T-helper 1 cell (primary cell): ENCODE measurements at places on chromosomes 6 and 20.

- no peak for DNase-seq
Measured at GRCh38 chr6:29941471-29941870, 861 bp upstream of the HLA-A start.

DNA sequence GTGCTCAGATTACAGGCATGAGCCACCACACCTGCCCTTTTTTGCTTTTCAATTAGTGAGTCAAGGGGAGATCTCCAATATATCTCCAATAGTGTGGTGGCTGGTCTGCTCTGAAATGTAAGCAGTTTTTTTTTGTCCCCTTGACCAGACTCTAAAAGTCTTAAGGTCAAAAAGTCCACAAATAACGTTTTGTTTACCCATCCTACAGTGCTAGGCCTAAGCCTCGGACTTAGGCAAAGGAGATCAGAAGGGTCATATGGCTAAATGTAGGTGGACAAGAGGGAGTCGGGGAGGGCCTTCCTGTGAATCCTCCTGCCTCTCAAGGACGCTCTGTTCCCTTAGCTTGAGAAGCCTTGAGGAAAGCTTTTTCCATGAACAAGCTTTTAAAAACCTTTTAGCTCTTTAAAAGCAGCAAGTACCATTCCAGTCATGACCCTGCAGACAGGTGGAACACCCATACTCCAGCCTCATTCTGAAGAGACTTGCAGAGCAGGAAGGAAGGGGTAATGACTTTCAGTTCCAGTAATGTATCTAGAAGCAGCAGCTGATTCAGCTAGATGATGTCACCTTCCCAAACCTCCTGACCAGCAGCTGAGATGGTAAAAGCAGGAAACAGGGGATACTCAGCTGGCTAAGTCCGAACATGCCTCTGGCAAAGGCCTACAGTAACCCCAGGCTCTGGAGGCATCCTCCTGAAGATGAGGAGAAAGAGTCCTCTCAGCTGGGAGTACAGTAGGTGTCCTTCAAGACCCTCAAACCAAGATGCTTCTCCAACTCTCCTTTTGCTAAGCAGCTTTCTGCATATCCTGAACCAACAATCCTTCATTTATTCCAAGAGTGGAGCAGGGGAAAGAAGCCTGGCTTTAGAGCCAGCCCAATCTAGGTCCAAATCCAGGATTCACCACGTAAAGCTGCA lies 23.6 kb downstream of the BCL2L1 start:
- DNase-seq, result no peak

GRCh38 chr6:25450469-25451198 lies 171.5 kb downstream of the CARMIL1 start:
- no peak for DNase-seq

GRCh38 chr6:25963426-25964123 lies 973 bp downstream of the TRIM38 start:
- no peak for DNase-seq

DNA sequence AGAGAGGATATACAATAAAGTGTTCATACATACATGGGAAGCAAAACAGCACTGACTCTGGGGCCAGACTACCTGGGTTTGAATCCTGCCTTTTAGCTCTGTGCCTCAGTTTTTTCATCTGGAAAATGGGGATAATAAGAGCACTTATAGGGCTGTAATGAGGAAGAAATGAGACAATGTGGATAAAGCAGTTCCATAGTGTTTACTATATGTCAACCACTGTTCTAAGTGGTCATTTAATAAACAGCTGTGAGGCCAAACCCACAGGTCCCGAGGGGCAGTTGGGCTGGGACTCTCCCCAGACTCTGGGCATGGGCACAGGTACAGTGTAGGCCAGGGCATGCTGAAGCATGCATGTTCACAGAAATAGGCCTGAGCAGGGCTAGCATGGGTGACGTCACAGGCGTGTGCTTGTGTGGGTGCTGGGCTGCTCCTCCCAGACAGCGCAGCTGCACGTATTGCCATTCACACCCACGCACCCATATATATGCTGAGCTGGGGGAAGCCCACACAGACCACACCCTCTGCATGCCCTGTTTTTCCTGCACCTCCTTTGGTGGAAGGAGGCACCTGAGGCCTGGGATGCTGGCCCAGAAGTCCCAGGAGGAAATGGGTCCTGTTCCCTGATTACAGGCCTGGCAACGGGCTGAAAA lies 3.5 kb upstream of the PLCG1 start:
- DNase-seq, result no peak

DNA sequence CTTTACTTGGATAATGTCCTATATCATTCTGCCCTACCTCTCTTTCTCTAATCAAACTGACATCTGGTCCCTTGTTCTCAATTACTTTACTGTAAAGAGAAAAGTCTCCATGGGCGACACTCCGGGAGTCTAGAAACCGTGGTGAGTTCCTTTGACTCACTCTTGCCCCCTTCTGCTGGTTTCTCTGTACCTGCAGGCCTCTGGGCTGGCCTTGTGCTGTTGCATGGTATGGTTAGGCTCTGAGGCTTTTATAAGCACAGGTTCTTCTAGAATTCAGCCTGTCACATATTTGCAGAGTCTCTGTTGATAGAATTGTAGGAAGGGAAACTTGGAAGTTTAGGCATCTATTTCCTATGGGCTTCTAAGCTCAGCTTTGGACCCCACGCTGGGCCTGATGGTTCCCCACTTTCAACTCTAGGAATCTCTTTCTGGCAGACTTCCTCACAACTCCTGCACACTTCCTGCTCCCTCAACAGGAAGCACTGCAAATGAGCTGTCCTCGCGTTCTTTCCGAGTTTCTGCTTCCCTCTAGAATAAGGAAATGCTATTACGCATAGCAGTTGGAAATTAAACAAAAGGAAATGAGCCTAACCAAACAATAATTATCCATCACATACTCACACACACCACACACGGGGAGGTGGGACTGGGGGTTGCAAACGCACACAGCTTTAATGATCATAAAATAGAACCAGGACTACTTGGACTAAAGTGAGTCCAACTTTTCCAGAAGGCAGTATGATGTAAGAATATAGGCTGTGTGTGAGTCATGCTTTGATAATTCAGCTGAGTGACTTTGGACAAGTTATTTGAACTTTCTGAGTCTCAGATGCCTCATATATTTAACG lies 683.3 kb downstream of the QKI start:
- DNase-seq, result no peak

GRCh38 chr6:128099571-128100197 lies 198.8 kb upstream of the THEMIS start:
- DNase-seq, result no peak

DNA sequence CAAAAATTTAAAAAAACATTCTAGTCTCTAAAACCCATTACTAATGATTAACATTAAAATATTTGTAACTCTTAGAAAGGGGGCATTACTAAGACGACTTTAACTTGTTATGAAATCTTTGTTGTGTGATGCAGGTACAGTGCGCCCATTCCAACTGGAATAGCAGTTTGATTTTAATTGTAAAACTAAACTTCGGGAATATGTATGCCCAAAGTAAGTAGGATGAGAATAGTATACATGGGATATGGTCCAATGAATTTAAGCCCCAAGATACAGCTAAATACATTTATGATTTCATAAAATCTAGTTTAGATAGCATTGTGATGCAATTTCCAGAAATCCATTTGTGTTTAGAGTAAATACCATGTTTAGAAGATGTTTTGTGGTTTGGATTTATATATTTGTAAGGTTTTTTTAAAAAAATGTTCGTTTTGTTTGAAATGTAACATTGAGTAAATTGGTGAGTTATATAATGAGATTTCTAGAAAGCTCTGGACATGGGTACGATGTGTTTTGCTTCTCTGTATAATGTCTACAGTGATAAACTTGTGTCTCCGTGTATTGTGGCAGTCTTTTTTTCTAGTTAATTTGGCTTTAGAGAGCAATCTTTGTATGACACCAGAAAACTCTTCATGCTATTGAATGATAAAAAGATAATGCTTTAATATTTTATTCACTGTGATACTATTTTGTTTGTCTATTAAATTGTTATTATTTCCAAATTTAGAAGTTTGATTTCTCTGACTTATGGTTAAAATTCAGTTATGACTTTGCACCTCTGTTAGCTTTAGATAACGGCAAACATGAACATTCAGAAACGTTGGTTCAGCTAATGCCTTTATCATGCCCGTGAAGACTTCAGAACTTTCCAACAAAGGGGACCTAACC lies 54.8 kb downstream of the RNF182 start:
- no peak for DNase-seq

GRCh38 chr20:22335210-22335609 lies 249.2 kb downstream of the FOXA2 start:
- DNase-seq, result no peak

GRCh38 chr6:35401514-35401913 lies 50.6 kb upstream of the FANCE start:
- no peak for DNase-seq

- DNase-seq, result no peak
Measured at GRCh38 chr6:127100510-127101140, 17.8 kb upstream of the RSPO3 start.

DNA sequence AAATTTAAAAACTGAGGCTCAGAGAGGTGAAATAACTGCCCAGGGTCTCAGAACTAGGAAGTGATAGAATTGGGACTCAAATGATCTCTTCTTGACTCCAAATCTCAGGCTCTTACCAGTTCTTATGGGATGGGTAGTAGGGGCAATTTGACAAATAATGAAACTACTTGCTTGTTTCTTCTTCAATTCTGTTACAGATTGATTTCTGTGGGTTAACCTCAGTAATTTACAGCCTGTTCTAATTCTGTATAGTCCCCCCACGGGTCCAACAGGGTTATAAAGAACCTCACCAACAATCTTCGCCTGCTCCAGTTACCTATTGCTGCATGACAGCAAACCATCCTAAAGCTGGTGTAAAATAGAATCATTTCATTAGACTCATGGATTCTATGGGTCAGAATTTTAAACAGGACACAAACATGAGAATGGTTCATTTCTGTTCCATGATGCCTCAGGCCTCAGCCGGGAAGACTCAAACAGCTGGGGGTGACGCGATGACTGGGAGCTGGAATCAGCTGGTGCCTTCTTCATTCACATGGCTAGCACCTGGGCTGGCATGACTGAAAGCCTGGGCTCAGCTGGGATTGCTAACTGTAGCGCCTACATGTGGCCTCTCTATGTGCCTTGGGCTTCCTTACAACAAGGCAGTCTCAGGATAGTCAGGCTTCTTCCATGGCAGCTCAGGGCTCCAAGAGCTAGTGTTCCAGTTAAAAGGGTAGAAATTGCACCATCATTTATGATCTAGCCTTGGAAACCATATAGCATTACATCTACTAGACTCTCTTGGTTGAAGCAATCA lies 6.6 kb upstream of the WFDC2 start:
- no peak for DNase-seq

DNA sequence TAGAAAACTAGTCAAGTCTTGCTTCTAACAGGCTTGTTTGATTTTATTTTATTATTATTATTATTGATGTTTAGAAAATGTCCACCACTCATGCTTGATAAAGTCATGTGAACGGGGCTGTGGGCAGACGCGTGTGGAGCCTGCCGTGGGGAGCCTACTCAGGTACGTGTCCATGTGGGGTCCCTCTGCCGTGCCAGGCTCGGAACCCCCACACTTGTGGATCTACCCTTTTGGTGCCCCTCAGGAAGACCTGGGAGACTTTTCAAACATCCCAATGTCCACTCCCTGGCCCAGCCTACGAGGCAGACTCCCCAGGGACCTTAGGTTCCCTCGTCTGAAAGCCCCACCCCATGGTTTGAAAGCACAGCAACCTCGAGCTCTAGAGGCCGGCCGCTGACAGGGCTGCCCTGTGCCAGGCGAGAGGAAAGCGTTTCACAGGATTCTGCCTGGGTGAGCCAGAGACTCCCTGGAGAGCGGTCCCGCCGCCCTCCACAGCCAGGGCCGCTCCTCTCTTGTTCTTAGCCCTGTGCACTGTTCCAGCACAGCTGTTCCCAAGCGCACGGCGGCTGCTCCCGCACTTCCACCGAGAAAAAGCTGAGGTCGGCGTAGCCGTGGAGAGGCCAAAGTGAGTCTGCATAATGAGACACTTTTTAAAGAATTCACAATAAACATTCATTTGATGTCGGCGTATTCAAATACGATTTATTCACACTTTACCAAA lies 249.7 kb downstream of the TTLL2 start:
- no peak for DNase-seq

- no peak for DNase-seq
Measured at GRCh38 chr6:135087403-135087802, 32.8 kb upstream of the HBS1L start.

GRCh38 chr6:40672087-40672486 lies 84.9 kb upstream of the LRFN2 start:
- no peak for DNase-seq

DNA sequence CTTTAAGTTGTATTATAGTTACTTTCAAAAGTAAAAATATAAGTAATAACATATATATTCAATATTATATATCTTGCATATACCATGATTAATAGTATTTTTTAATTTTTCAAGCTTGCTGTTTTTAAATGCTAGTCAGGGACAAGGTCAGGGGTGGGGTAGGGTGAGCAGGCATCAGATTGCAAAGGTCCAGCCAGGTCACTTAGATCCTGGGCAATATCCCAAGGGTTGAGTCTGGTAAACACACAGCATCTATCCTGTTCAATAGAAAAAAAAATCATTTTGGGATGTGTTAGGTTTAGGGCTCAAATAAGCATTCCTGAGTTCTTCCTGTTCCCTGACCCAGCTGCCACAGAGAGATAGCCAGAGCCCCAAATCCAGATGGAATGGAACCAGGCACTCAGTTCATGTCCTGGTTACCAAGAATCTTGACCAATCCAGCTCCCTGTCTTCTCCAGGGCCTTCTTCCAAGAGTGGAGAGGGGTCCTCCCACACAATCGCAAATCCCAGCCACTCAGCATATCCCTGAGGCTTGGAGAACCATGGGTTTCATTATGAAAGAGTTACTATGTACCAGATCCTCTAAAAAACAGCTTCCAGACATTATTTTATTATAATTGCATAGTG lies 134.9 kb upstream of the TOP1 start:
- DNase-seq, result no peak

- DNase-seq, result no peak
Measured at GRCh38 chr6:2196079-2196679, 49.2 kb downstream of the GMDS start.

DNA sequence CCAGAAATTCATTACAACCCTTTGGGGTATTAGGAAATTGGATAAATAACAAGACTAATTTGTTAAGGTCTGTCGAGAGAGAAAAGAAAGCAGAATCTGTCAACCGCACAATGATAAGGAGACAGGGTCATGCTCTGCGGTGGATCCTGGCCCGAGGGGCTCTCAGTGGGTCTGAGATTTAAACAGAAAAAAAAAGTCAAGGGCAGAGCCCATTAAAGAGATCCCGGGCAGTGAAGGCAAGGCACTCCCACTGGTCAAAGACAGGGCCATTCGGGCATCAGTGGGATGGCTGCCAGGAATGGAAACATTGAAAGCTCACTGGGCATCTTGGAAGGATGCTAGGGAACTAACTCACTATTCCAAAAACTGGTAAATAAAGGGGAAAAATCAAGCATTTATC lies 77.9 kb downstream of the GNAS-AS1 start:
- DNase-seq, result no peak
